ENCODE measurements at places on chromosomes 2 and 18.

GRCh38 chr18:76373297-76373696 lies 121.7 kb downstream of the ZNF516 start:
- DNase-seq: no peak

- DNase-seq: no peak
These were observed 160.3 kb upstream of the SIX2 start for GRCh38 chr2:45169339-45170190.

DNA sequence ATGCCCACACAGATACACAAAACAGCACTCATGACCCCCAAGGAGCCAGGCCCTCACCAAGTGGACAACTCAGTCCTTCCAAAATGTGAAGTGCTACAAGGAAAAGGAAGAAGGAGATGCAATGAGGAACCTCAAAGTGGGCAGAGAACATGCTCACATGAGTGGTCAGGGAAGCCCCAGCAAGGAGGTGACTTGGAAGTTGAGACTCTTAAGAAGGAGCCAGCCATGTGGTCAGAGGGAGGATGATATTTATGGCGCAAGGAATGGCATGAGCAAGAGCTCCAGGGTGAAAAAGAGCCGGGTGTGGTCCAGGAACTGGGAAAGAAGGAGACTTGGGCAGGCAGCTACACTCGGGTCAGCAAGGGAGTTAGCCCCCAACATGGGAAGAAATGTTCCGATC lies 30.0 kb upstream of the KLHL29 start:
- DNase-seq: no peak

DNA sequence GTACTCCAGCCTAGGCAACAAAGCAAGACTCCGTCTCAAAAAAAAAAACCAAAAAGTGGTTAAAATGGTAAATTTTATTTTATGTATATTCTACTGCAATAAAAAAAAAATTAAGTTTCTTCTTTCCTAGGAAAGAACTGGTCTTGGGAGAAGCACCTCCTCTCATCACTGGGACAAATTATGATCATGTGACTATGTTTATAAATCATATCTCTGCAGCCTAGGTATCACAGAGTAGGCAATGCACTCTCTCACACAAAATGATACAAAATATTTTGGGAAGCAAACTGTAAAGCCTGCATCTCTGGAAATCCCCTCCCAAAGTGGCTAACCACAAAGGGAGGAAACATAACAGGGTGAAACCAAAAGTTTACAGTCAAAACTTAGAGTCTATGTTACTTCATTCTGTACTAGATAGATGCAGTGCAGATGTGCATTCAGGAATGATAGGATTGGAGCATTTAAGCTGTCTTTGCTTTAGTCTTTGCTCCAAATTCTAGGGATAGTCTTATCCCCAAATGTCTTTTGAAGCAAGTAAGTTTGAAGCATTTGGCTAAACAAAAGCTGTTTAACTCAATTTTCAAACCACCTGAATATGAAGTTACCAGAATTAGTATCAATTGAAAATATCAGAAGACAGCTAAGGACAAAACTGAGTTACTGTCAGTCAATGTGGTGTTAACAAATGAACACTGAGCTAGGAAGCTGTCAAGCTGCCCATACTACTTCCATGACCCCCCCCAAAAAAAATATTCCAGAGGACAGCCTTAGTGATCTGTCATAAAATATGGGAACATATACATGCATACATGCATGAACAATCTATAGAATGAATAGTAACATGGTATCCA lies 21.1 kb upstream of the MALT1 start:
- DNase-seq: peak; percentile 77

DNA sequence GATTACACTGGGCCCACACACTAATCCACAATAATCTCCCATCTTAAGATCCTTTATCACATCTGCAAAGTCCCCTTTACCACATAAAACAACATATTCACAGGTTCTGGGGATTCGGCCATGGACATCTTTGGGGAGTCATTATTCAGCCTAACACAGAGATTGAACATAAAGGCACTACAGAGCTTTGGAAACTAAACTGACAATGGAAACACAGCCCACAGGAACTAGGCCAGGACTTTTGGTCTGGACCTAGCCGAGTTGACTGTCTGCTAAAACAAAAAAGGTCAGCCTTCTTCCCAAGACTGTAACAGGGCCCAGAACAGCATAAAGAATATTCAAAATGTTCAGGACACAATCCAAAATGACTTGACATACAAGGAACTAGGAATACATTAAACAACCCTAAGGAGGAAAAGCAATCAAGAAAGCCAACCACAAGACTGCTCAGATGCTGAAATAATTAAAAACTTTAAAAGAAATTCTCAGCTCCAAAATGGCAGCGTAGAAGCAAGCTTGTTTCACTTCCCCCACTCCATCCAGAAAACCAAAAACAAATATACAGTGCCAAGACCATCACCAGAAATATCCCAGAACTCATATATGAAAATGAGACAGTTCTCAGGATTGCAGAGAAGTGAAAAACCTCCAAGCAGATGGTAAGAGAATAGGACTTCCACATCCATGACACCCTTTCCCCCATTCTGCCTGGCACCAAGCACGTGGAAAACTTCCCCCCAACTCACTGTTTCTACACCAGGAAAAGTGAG lies 207.8 kb downstream of the ATAD2B start:
- DNase-seq: no peak

DNA sequence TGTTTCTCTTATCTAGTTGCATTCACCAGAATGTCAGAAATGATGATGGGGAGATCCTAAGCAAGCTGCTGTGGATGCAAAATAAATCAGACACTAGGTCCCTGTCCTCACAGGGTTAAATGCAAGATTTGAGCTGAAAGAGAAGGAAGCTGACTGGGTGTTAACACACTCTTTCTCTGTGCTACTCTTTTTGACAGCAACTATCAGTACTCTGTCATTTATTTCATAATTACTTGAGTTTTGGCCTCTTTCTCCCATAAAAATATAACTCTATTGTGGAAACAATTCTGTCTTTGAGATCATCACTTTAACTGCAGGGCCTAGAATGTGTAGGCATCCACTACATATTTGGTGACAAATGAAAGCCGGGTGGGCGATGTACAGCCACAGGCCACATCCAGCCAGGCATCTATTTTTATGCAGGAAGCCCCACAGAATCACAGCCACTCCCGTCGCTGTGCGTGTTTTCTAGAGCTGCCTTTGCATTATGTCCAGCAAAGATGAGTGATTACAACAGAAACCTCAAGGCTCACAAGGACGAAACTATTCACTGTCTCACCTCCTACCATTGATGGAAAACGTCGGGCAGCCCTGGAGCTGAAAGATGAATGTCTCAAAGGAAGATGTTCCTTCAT lies 849.0 kb downstream of the RNF144A start:
- DNase-seq: no peak

GRCh38 chr2:218508299-218508698 lies 59.9 kb downstream of the USP37 start:
- no peak for DNase-seq

DNA sequence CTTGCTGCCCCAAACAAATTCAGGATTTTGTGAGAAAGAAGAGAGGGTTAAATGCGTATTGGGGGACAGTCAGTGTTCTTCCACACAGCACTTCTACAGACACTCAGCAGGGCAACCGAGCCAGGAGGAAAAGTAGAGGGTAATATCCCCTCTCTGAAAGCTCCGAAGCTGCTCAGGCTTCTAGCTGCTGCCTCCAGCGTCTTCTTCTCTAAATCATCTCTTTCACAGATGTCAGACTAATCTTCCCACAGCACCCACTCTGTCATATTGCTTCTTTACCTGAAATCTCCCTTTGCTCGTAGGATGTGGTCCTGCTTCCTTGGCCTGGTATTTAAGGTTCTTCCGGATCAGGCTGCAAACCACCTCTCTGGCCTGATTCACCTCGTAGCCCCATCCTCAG lies 117.6 kb upstream of the HAAO start:
- no peak for DNase-seq

GRCh38 chr2:201157694-201158093 lies 25.2 kb upstream of the CASP10 start:
- DNase-seq: no peak

- peak; percentile 0 for DNase-seq
These were observed 115.7 kb upstream of the OSR1 start for GRCh38 chr2:19474128-19474527.

- DNase-seq: no peak
These were observed 813.0 kb downstream of the MBD2 start for GRCh38 chr18:53411511-53411910.

DNA sequence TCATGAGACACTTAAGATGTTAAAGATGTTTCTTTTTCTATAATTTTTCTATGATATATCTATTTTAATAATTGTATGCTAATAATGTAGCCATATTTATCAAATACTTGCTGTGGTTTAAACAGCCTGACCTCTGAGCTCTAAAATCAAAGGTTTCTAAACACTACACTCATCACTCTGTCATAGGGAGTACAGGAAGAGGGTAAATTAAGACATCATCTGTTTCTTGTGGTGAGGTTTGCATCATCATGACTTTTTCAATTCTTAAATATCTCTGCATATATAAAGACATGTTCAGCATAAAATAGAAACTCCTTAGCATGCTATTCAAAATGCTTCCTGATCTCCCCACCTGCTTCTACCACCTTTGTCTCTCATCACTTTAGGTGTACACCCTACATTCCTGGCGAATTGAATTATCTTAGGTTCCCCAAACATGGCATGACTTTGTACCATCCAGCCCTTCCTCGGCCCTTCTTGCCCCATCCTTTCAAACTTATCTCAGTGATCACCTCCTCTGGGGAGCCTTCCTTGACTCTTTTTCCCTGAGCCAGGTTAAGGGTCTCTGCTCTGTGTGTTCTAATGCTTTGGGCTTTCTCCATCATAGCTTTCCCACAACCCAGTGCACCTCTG lies 105.3 kb upstream of the TTN start:
- DNase-seq: peak; percentile 4

GRCh38 chr18:46711444-46711863 lies 45.4 kb downstream of the ST8SIA5 start:
- DNase-seq: no peak

- DNase-seq: no peak
These were observed 53.0 kb upstream of the FOSL2 start for GRCh38 chr2:28339516-28340175.

DNA sequence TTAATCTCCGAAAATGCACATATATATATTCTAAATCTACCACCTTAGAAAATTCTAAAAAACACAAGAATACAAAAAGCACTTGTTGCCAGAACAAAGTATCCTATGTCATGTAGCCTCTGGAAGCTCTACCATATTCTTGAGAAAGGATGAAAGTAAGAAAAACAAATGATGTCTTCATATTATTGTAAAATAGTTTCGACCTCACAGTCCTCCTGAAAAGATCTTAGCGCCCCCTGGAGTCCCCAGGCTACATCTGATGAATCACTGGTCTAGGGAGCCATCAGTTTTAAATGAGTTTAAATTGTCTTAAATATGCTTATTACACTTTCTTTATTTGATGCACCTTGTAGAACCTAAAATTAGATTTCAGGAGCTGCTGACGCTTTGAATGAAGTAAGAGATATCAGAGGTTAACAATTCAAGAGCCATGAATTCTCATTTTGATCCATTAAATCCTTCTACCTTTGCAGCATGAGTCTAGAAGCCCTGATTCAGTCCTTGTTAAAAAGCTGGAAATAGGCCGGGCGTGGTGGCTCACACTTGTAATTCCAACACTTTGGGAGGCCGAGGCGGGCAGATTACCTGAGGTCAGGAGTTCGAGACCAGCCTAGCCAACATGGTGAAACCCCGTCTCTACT lies 138.8 kb downstream of the MCFD2 start:
- peak; percentile 79 for DNase-seq

DNA sequence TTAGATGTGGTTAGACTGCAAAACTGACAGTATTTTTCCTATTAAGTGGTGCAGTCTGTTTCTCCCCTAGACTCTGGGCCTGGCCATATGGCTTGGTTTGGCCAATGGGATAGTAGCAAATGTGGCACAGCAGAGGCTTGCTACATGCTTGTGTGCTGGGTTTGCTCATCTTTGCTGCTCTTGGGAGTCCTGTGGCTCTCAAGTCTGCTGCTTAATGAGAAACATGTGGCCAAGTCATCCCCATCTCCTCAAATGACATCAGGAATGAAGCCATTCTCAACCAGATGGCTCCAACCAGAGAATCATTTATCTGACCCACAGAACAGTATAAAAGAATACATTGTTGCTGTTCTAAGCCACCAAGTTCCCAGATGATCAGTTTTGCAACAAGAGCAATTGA lies 57.1 kb upstream of the PAX3 start:
- DNase-seq: no peak

DNA sequence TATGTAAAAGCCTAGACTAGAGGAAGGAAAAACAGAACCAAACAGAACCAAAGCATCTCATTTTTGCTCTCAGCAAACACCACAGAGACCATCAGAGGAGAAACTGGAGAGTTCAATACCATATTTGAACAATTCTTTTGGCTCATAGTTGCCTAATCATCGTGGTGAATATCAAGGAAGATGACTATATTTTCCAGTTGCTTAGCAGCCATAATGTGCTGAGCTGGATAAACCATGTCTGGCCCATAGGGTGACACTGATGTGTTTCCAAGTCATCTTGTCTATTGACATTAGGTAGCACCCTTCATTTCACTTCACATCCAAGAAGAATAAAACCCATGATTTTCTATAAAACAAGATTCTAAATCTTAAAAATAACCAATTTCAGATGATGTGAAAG lies 5.9 kb upstream of the XRCC5 start:
- no peak for DNase-seq

DNA sequence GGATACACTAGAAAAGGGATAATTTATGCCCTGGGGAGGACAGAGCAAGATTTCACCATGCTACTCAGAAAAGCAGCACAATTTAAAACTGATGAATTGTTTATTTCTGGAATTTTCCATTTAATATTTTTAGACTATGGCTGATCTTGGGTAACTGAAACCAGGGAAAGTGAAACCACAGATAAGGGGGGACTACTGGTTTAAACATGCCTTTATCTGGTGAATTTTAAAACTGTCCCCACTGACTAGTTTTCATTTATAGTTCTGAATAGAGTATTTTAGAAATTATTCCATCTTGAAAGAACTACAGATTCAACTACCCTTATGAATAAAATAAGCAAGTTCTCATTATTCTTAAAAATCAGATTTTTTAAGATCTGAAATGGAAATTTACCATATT lies 15.0 kb downstream of the NFU1 start:
- no peak for DNase-seq
